Progenitor cell of endocrine pancreas (in vitro differentiated cells): ENCODE measurements at places on chromosomes 11 and 22.

GRCh38 chr11:63226488-63227114 is 16.8 kb downstream of the SLC22A25 start:
- H3K4me1 ChIP-seq = peaks cover 10% of the 10 kb centered on the region
- no peak overlapping the region for H3K4me3 ChIP-seq

- no peak for DNase-seq
- no peaks in the 10 kb centered on the region for H3K4me1 ChIP-seq
- no peak overlapping the region for H3K27ac ChIP-seq
- H3K36me3 ChIP-seq = peaks cover 14% of the 10 kb centered on the region
- H3K4me3 ChIP-seq = no peak overlapping the region
- H3K27me3 ChIP-seq = no peaks in the 10 kb centered on the region
Observed at GRCh38 chr11:108316061-108316460, 93.2 kb downstream of the ATM start.

DNA sequence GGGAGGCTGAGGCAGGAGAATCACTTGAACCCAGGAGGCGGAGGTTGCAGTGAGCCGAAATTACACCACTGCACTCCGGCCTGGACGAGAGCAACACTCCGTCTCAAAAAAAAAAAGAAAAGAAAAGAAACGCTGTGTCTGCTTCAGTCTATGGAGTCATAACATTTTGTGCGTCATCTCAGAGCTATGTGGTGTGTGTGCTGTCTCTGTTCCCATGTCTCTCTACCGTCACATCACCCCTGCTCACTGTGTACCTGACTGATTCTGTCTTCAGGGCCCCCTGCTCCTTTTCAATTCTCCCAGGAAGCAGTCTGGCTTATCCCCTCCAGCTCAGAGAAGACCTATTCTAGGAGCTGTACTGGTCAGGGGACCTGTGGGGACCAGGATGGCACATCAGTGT is 7.0 kb downstream of the BACE1-AS start:
- H3K27ac ChIP-seq = peak overlapping the region; percentile 94
- peaks cover 6% of the 10 kb centered on the region for H3K36me3 ChIP-seq
- H3K27me3 ChIP-seq = no peaks in the 10 kb centered on the region
- peaks cover 47% of the 10 kb centered on the region for H3K4me1 ChIP-seq

GRCh38 chr11:39569789-39570188 is 1889.7 kb downstream of the LRRC4C start:
- H3K27me3 ChIP-seq = no peaks in the 10 kb centered on the region
- DNase-seq = no peak
- no peak overlapping the region for H3K4me3 ChIP-seq
- peaks cover 4% of the 10 kb centered on the region for H3K4me1 ChIP-seq

- H3K4me1 ChIP-seq = no peaks in the 10 kb centered on the region
- peaks cover 9% of the 10 kb centered on the region for H3K27me3 ChIP-seq
- H3K27ac ChIP-seq = peak overlapping the region; percentile 16
- DNase-seq = peak; percentile 12
Observed at GRCh38 chr22:26589367-26589844, 526 bp downstream of the TPST2 start.

DNA sequence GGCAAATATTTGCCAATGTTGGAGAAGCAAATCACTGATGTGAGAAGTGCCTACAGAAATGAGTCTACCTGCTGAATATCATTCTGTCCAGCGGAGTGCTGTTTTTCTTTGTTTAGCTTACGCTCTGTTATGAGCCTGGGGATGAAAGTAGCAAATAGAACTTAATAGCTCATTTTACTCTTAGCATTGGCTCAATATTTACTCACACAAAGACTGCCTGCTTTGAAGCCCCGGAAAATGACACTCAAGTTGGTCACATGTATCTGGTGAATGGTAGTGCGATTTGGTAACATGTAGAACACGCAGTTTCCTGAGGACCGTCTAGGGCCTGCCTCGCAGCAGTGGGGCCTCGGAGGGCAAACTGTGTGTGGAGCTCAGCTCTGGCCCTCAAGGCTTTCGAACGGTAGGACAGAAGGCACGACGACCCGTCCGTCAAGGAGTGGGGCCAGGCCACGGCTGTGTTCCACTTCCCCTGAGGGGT is 38.9 kb downstream of the TBC1D22A start:
- H3K27me3 ChIP-seq = no peaks in the 10 kb centered on the region
- DNase-seq = no peak
- peaks cover 10% of the 10 kb centered on the region for H3K36me3 ChIP-seq

DNA sequence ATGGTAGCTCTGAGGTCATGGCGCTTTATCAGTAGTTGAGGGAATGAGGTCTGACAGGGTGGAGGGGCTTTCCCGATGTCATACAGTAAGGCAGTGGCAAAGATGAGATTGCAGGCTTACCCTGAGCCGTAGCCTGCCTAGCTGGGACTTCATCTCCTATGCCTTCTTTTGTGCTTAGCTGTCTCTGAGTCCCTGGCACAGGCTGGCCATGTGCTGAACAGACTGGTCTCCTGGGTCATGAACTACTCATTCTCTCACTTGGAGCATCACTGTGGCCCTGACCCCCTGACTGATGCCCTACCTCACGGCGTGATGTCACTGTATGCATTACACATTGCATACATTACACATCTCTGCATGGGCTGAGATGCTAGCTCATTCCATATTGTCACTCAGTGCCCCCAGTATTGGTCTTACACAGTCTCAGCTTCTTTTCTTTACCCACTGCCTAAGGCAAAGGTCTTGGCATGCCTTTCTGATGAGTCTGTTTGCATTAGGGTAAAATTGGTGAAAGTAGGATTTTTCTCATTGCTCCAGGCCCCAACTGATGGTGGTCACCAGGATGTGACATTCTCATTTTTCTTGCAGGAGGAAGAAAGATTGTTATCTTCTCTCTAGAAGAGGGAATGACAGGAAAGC is 389.4 kb upstream of the CADM1 start:
- no peaks in the 10 kb centered on the region for H3K36me3 ChIP-seq
- no peak overlapping the region for H3K27ac ChIP-seq
- H3K27me3 ChIP-seq = peaks cover 11% of the 10 kb centered on the region

DNA sequence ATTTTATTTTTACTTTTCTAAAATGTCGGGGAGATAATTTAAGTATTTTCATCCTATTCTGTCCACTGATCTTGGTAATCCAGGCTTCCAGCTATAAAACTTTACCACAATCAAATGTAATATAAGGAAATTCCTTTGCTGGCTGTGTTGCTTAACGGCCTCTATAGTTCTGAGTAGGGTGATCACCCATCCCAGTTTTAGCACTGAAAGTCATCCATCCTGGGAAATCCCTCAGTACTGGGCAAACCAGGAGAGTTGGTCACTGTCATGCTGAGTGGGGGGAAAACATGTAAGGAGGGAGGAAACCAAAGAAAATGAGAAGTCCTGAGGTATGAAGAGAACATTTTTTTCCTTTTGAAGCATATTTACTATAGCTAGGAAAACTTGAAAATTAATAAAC is 12.8 kb upstream of the BACE1-AS start:
- DNase-seq = no peak
- H3K27me3 ChIP-seq = no peaks in the 10 kb centered on the region
- peaks cover 33% of the 10 kb centered on the region for H3K36me3 ChIP-seq

GRCh38 chr11:46334211-46334610 is 13.1 kb upstream of the DGKZ start:
- H3K4me3 ChIP-seq = no peak overlapping the region
- H3K27me3 ChIP-seq = peaks cover 64% of the 10 kb centered on the region
- H3K4me1 ChIP-seq = peaks cover 14% of the 10 kb centered on the region
- no peaks in the 10 kb centered on the region for H3K36me3 ChIP-seq

DNA sequence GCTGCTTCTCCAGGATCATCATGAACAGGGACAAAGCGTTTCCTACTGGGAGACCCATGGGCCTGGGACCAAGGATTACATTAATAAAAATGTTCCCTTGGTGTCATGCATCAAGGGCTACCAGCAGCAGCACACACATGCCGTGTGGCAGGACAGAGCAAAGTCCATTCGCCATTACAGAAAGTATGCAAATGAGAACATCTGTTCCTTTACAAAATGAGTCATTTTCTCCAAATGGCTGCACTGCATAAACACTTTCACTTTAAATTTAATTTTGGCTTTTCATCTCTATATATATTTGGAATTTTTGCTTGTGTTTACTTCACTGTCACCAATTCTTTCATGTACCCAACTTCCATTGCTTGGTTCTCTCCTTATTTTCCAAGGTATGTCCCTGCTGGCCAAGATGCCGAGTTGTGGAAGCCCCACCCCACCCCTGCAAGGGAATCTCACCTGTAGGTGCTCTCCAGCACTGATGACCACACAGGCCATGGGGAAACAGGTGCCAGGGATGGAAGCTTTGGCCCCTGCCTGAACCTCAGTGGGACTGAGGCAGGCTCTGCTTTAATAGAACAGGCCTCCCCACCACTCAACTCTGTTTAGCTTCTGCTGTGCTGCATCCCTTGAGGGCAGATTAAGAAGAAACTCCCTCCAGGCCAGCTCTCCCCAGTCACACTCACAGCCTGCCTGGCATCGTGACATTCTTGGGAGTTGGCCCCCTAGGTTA is 15.6 kb upstream of the GNAZ start:
- no peak overlapping the region for H3K4me3 ChIP-seq
- DNase-seq = no peak
- H3K27me3 ChIP-seq = peaks cover 27% of the 10 kb centered on the region
- H3K27ac ChIP-seq = no peak overlapping the region

- no peak overlapping the region for H3K27ac ChIP-seq
- H3K4me3 ChIP-seq = no peak overlapping the region
- H3K36me3 ChIP-seq = no peaks in the 10 kb centered on the region
Observed at GRCh38 chr11:126857860-126858808, 142.4 kb downstream of the KIRREL3 start.

- H3K36me3 ChIP-seq = peaks cover 42% of the 10 kb centered on the region
- no peak for DNase-seq
- no peak overlapping the region for H3K4me3 ChIP-seq
- H3K27ac ChIP-seq = peak overlapping the region; percentile 85
- H3K27me3 ChIP-seq = no peaks in the 10 kb centered on the region
Observed at GRCh38 chr11:20102397-20102796, 57.9 kb downstream of the DBX1 start.

GRCh38 chr11:9057007-9057406 is 34.4 kb downstream of the SCUBE2 start:
- no peaks in the 10 kb centered on the region for H3K4me1 ChIP-seq
- H3K4me3 ChIP-seq = no peak overlapping the region
- H3K27ac ChIP-seq = no peak overlapping the region
- H3K27me3 ChIP-seq = peaks cover 20% of the 10 kb centered on the region

- peaks cover 37% of the 10 kb centered on the region for H3K4me1 ChIP-seq
- H3K27me3 ChIP-seq = no peaks in the 10 kb centered on the region
- H3K27ac ChIP-seq = no peak overlapping the region
- no peak for DNase-seq
- no peak overlapping the region for H3K4me3 ChIP-seq
Observed at GRCh38 chr11:27350511-27350910, 12.5 kb downstream of the CCDC34 start.

- no peaks in the 10 kb centered on the region for H3K4me1 ChIP-seq
- no peaks in the 10 kb centered on the region for H3K36me3 ChIP-seq
- no peaks in the 10 kb centered on the region for H3K27me3 ChIP-seq
- no peak for DNase-seq
- no peak overlapping the region for H3K27ac ChIP-seq
Observed at GRCh38 chr11:103651341-103651998, 385.0 kb upstream of the DDI1 start.

GRCh38 chr11:575313-575995 is 816 bp upstream of the PHRF1 start:
- DNase-seq = no peak
- peaks cover 40% of the 10 kb centered on the region for H3K4me1 ChIP-seq
- no peak overlapping the region for H3K27ac ChIP-seq
- no peaks in the 10 kb centered on the region for H3K36me3 ChIP-seq
- peak overlapping the region; percentile 81 for H3K4me3 ChIP-seq

- H3K36me3 ChIP-seq = no peaks in the 10 kb centered on the region
- H3K27ac ChIP-seq = no peak overlapping the region
- H3K4me3 ChIP-seq = no peak overlapping the region
- DNase-seq = no peak
Observed at GRCh38 chr11:128515826-128516778, 71.3 kb downstream of the ETS1 start.

- H3K36me3 ChIP-seq = peaks cover 2% of the 10 kb centered on the region
- no peak overlapping the region for H3K4me3 ChIP-seq
- H3K27ac ChIP-seq = no peak overlapping the region
- no peak for DNase-seq
Observed at GRCh38 chr11:24900514-24900913, 403.7 kb downstream of the LUZP2 start.

- H3K36me3 ChIP-seq = no peaks in the 10 kb centered on the region
- H3K4me3 ChIP-seq = no peak overlapping the region
- H3K27me3 ChIP-seq = peaks cover 7% of the 10 kb centered on the region
- no peak for DNase-seq
- H3K4me1 ChIP-seq = no peaks in the 10 kb centered on the region
Observed at GRCh38 chr22:44611880-44612496, 90.0 kb upstream of the PRR5 start.

- H3K4me1 ChIP-seq = peaks cover 6% of the 10 kb centered on the region
- no peak overlapping the region for H3K27ac ChIP-seq
- no peaks in the 10 kb centered on the region for H3K27me3 ChIP-seq
- no peak overlapping the region for H3K4me3 ChIP-seq
- no peak for DNase-seq
Observed at GRCh38 chr11:9719566-9720289, 55.9 kb downstream of the SWAP70 start.

GRCh38 chr22:31626427-31627150 is 35.4 kb downstream of the PISD start:
- no peaks in the 10 kb centered on the region for H3K36me3 ChIP-seq
- no peak overlapping the region for H3K4me3 ChIP-seq
- H3K27ac ChIP-seq = peak overlapping the region; percentile 52
- peaks cover 28% of the 10 kb centered on the region for H3K4me1 ChIP-seq
- DNase-seq = no peak

GRCh38 chr11:73386016-73386415 is 9.8 kb downstream of the RELT start:
- no peaks in the 10 kb centered on the region for H3K36me3 ChIP-seq
- no peak overlapping the region for H3K4me3 ChIP-seq
- peaks cover 13% of the 10 kb centered on the region for H3K4me1 ChIP-seq
- H3K27me3 ChIP-seq = no peaks in the 10 kb centered on the region

DNA sequence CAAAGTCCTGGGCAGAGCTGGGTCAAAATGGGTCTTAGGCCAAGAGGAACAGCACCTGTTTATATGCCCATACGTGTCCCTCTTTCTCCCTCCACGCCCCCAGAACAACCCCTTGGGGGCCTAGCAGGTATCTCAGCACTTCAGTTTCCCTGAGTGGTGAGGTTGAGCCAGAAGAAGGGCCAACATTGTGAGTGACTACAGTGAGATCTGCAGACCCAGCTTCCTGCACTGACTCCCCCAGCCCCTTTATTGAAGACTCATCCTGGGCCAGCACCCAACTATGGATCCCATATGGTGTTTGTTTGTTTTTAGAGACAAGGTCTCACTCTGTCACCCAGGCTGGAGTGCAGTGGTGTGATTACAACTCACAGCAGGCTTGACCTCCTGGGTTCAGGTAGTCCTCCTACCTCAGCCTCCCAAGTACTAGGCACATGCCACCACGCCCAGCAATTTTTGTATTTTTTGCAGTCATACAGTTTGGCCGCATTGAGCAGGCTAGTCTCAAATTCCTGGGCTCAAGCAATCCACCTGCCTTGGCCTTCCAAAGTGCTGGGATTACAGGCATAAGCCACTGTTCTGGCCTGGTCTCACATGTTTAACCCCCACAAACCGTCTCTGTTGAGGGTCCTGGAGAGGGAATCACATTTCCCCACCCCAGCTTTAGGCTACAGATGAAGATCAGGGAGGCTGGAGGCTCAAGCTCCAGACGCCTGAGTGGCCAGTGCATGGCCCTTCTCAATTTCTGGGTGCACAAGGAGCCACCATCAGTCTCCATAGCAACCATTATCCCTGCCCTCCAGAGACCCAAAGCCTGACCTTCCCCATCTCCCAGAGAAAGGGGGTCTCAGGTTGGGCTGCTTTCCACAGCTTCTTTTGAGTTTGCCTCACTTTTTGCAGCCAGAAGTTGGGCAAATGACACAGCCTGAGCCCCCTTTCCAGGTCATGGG is 1.7 kb upstream of the LARGE2 start:
- peaks cover 8% of the 10 kb centered on the region for H3K27me3 ChIP-seq
- H3K4me3 ChIP-seq = peak overlapping the region; percentile 74
- peak overlapping the region; percentile 97 for H3K27ac ChIP-seq
- no peak for DNase-seq
